ENCODE measurements at places on chromosomes 4 and X.

- DNase-seq, result no peak
These were observed 17.5 kb upstream of the SULT1E1 start for GRCh38 chr4:69877453-69877852.

- no peak for DNase-seq
These were observed 235.2 kb downstream of the FRAS1 start for GRCh38 chr4:78292341-78292740.

DNA sequence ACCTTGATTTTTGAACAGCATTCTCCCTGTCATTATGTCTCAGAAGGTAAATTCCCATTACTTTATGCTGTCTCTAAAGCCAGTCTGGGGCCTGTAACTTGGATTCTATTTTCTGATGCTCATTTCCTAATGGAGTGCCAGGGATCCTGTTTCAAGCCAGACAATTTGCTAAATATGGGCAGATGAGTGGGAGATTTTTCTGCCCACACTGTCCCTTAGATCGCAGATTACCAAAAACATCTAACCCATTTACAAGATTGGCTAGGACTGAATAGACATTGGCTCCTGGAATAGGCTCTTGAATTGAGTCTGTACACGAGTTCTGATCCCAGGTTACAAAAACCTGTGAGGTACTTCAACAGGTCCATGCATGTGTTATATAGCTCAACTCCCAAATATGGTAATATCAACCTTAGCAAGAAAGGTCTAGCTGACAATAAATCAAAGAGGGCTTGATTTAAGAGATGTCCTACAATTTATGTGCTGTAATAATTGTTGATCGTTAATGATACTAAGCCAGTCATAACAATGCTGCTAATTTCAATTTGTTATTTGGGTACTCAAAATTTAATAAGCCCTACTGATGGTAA, 5.7 kb downstream of the GPC3 start:
- no peak for DNase-seq

GRCh38 chr4:163485589-163485988, 8.9 kb upstream of the TMA16 start:
- no peak for DNase-seq

DNA sequence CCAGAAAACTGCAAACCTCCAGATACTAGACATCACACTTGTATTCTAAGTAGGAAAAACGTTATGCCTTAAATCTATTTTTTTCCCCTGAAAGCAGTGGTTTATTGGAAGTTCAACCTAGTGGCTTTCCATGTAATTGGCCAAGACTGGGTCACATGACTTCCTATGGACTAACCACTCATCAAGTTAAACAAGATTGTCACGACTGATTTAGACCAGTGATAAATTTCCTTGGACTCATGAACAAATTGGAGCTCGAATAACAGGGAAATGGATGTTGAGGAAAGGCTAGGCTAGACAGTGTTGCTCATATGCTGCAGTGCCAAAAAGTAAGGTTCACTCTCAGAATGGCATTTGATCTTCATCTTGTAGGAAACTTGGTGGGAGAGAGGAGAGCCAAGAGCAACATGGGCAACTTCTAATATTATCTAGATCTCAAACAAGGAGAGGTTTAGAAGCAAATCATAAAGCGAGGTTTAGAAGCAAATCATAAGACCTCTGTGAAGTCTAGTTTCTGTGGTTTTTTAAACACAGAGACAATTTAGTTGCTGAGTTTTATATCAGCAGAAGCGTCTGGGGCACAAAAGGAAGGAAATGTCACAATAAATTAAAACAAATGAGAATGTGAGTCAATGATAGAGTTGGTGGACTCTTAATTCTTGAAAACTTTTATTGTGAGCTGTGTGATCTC, 165.6 kb upstream of the BOD1L1 start:
- DNase-seq, result no peak

GRCh38 chr4:78863991-78864390, 75.2 kb downstream of the PAQR3 start:
- DNase-seq, result no peak

GRCh38 chr4:56907489-56908205, at the start of gene REST:
TSS of gene REST (plus strand) at chr4:56907900. CDS start at chr4:56910639, 2,739 bp downstream.
- DNase-seq, result peak; percentile 66

- DNase-seq, result no peak
These were observed 29.6 kb upstream of the COX18 start for GRCh38 chr4:73099143-73099542.

- peak; percentile 19 for DNase-seq
These were observed 38.2 kb downstream of the C4orf50 start for GRCh38 chr4:5979981-5980380.
